ENCODE measurements at places on chromosomes 4 and X. TPM values are rescaled to one million over a fixed set of nuclear protein-coding genes. Genes with fewer than 3 reads are reported as not detected.
A peak's percentile ranks its signal among the peaks of the same experiment; 100 is the strongest.

DNA sequence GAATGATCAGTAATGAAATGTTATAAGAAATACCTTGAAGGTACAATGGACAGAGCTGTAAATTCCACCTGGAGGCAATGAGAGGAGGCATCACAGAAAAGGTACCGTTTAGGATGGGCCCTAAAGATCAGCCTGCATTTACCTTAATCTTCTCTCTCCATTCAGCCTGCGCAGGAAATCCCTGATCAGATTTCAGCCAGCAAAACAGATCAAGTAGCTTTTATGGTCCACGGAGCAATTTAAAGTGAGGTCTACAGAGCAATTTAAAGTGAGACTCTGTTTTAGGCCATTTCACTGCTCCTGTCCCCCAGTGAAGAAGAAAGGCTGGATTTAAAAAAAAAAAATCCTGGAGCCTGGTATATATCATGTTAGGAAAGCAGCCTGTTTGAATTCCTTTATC is 195.1 kb upstream of the VCX start:
- no peak for DNase-seq
- H3K4me1 ChIP-seq = no peaks in the 10 kb centered on the region
- H3K36me3 ChIP-seq = no peaks in the 10 kb centered on the region
- no peak overlapping the region for H3K27ac ChIP-seq
- no peaks in the 10 kb centered on the region for H3K27me3 ChIP-seq

TRAM1L1 gene
- 2.4 TPM for polyA plus RNA-seq

GRCh38 chr4:38072578-38072977 is 112.4 kb downstream of the PTTG2 start:
- no peak overlapping the region for H3K27ac ChIP-seq
- no peak for DNase-seq
- peaks cover 2% of the 10 kb centered on the region for H3K36me3 ChIP-seq
- H3K27me3 ChIP-seq = no peaks in the 10 kb centered on the region

MAGEA1 gene
- polyA plus RNA-seq = 3.0 TPM

GAGE12H gene
- polyA plus RNA-seq = not detected

DNA sequence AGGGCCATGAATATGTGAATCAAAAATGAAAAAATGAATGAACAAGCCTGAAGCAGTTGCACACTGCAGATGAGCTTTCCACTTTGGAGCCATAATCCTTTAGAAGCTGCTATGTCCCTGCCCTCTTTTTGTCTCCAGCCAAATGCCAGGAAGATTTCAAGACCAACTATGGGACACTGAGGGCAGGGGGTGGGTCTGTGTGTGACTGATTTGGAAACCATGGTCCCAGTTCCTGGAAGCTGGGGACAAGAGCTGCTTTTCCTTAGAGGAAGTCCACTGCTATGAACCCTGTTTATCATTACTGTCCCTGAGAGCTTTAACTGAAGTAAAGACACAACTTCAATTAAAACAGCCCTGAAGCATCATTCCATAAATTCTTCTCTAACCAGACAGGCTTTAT is 153.9 kb upstream of the GPC4 start:
- H3K36me3 ChIP-seq = no peaks in the 10 kb centered on the region
- no peak overlapping the region for H3K4me3 ChIP-seq
- H3K27me3 ChIP-seq = no peaks in the 10 kb centered on the region
- no peak overlapping the region for H3K27ac ChIP-seq

DNA sequence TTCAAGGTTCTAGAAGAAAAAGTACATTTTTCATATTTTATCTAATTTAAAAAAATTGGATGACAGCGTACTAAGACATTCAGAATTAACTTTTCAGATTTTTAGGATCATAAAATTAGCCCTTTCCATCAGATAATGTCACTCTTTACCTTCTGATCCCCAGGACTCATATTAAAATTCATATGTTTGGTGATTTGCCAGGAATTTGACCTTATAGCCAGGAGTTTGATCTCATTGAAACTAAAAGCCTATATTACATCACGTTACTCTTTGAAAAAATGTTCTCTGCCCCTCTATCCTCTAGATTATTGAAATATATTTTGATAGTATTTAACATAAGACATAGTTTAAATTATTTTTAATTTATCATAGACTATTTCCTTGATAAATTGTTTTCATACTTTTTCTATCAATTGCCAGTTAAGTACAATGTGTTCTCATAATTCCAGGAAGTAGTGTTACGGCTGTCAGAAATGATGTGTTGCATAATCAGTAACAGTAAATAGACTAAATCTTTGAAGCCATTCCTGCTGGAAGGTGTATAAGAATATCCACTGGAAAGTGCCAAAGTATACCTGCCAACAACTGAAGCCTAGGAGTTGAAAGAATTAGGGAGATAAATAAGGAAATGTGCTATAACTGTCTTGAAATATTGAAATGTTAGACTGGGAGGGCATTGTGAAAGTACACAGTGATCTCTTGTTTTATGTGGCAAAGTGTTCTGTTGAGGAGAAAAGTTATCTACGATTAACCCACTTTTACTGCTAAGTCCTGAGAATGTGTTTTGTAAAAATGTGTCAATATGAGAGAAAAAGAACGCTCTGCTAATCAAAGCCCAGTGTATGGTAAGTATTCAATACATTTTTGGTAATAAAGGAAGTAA is 32.9 kb upstream of the PDGFC start:
- no peaks in the 10 kb centered on the region for H3K36me3 ChIP-seq
- H3K27ac ChIP-seq = peak overlapping the region; percentile 57
- no peak overlapping the region for H3K4me3 ChIP-seq
- H3K27me3 ChIP-seq = no peaks in the 10 kb centered on the region

DNA sequence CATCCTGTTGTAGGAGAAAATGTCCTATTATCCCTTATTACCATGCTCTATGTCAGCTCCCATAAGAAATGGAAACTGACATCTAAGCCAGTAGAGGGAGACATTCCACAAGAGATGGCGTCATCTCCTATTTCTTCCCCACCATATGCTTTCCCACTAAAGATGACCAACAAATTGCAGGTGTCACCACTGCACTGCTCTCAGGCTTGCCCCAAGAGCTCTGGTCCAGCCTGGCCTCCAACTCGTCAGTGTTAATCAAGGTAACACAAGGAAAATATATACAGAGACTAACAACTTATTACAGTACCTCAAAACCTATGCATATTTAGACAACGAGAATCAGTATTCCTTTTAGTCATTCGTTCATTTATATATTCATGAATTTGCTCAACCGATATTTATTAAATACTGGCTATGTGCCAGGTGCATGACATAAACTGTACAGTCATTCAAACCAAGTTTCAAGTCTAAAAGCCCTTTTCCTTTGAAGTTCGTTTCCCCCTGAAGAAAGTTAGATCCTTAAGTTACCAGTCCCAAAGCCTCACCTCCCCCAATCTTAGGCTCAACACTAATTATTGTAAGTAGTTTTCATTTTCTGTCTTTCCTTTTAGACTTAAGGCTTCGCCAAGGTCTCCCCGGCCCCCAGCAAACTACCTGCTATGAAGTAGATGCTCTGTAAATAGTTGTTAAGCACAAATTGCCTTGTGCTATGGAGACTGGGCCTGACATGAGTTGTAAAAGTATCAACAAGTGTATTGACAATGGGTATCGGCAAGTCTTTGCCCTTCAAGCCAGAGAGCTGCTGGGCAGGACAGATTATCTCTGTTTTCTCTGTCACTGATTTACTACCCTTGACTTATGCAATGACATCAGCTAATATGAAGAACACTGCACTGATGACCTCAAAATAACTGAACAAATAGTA is 3.1 kb upstream of the FGB start:
- DNase-seq = peak; percentile 23
- no peaks in the 10 kb centered on the region for H3K4me1 ChIP-seq
- H3K36me3 ChIP-seq = no peaks in the 10 kb centered on the region
- no peak overlapping the region for H3K4me3 ChIP-seq

UGT2B7 gene
- not detected for polyA plus RNA-seq

- H3K27me3 ChIP-seq = no peaks in the 10 kb centered on the region
- H3K36me3 ChIP-seq = no peaks in the 10 kb centered on the region
- no peak for DNase-seq
- no peak overlapping the region for H3K4me3 ChIP-seq
These were observed 54.6 kb downstream of the PROM1 start for GRCh38 chr4:16029262-16029661.
